Fibroblast of mammary gland (primary cell): ENCODE measurements at places on chromosomes 2 and 18.

GRCh38 chr2:58865436-58865835 is 624.3 kb upstream of the FANCL start:
- no peak for DNase-seq

DNA sequence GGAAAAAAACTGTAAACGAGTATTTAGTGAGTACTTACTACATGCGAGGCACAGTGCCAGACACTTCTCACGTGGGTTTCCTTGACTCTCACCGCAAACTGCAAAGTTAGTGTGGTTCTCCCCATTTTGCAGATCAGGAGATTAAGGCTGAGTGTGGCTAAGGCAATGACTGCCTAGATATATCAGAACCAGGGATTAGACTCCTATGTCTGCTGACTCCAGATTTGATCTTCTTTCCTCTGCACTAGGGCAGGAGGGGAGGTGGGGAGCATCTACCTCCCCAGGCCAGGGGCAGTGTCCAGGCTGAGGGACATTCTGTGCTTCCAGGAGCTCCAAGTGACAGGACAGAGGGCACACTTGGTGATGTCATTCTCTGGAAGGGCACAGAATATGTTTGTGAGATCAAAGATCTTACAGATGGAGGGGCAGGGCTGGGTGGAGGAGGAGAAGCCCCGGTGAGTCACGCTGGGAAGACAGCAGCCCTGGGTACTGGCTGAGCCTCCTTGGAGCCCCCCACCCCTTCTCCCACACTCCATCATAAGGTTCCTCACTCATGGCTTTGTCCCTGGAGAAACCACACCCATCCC is 92.4 kb downstream of the RHOB start:
- peak; percentile 51 for DNase-seq

DNA sequence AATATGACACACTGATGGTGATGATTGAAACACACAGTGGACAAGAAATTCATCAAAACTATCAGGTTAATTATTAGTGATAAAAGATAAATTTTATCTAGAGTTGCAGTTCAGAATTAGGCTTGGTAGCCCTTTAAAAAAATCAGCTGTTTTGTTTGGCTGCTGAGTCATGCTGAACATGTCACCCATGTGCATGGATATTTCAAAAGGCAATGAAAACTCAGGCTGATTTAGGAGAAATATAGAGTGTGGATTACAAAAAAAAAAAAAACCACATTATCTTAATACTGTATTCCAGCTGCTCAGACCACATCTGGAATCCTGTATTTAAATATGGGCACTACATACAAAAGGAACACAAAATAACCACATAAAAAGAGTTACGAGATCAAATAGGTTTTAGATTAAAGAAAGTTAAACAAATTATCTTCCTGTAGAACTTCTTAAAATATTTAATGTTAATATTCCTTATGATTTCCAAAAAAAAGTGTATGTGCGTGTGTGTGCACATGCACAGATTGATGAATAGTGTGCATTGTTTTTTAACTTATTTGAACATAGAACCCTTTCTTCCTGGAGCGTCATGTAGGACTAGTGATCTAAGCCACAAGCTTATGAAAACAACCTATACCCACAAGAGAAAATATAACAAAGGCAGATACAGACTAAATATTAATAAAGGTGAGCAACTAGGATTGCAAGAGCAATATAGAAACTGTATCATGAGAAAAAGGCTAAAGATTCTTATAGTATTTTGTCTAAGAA is 186.2 kb downstream of the STK39 start:
- DNase-seq, result peak; percentile 66

DNA sequence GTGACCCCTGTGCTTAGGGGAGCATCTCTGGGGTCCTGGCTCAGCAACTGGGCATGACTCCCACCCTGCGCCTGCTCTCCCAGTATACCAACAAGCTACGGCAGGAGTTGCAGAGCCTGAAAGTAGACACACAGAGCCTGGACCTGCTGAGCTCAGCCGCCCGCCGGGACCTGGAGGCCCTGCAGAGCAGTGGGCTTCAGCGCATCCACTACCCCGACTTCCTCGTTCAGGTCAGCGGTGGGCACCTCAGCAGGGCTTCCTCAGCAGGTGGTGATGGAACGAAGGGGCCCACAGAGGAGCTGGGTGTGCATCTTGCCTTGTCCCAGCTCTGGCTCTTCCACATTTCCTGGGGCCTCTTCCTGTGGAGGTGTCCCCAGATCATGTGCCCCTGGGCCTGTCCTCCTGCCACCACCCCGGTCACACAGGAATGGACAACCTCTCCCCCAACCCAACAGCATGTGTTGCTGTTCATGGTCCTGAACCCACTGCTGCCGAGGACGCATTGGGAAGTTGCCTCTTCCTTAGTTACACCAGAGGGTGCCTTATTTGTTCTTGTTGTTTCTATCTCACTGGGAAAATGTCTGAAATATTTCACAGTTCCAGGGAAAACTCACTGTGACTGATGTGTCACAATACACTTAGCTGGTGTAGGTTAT is 10.8 kb downstream of the PROM2 start:
- no peak for DNase-seq

DNA sequence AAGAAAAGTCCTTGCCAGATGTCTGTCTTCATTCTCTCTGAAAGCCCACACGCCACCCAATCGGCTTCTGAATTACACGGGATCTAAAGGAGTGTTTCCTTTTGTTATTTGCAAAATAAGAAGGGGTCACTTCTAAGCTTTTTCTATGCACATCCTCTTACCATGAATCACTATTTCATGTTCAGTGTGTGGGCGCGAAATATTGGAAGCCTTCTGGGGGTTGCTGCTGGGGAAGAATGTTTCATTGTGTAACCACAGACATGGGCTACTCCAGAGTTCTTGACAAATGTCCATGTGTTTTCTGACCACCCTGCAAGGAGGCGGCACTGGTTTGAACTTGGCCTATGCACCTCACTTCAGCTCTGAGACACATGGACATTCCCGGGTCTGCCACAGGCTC is 133.6 kb upstream of the APCDD1 start:
- peak; percentile 85 for DNase-seq

GRCh38 chr18:59623456-59624368 is 73.5 kb downstream of the CCBE1 start:
- DNase-seq, result peak; percentile 80

DNA sequence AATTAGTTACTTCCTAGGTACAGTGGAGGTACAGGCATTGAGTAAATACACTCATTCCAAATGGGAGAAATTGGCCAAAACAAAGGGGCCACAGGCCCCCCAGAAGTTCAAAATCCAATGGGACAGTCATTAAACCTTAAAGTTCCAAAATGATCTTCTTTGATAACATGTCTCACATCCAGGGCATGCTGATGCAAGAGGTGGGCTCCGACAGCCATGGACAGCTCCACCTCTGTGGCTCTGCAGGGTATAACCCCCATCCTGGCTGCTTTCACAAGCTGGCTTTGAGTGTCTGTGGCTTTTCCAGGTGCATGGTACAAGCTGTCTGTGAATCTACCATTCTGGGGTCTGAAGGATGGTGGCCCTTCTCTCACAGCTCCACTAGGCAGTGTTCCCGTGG is 488.7 kb downstream of the DCDC2C start:
- no peak for DNase-seq

DNA sequence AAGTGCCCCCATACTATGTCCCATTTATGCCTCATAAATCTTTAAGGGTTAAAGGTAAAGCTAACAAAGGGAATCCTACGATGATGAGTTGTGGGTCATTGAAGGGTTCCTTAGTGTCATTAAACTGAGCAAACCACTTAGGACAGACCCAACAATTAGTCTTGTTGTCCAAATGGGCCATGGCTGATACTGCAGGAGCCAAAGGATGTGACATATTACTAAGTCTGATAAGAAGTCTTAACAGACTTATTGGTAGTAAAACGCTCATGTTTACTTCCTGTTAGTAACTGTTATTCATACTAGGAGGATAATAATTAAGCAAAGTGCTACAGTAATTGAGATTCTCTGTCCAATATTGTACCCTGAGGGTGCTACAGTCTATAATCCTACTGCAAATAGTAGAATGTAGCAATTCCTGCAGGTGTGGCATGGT is 96.8 kb downstream of the PTPN4 start:
- no peak for DNase-seq

DNA sequence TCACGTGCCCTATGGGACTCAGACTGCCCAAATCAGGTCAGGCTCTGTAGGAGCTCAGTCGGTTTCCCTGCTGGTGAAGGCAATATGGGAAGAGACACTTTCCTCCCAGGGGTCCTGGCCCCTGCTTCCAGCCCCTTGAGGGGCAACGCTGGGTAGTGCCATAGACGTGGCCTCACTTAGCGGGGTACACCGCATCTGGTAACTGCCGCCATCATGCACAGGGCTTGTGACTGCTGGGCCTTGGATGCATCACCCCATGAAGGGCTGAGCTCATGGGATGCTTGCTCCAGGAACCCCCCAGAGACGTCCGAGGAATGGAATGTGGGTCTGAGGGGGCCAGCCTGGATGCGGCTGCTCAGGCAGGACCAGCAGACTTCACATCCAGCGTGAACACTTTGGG is 127.3 kb upstream of the HDAC4 start:
- no peak for DNase-seq

DNA sequence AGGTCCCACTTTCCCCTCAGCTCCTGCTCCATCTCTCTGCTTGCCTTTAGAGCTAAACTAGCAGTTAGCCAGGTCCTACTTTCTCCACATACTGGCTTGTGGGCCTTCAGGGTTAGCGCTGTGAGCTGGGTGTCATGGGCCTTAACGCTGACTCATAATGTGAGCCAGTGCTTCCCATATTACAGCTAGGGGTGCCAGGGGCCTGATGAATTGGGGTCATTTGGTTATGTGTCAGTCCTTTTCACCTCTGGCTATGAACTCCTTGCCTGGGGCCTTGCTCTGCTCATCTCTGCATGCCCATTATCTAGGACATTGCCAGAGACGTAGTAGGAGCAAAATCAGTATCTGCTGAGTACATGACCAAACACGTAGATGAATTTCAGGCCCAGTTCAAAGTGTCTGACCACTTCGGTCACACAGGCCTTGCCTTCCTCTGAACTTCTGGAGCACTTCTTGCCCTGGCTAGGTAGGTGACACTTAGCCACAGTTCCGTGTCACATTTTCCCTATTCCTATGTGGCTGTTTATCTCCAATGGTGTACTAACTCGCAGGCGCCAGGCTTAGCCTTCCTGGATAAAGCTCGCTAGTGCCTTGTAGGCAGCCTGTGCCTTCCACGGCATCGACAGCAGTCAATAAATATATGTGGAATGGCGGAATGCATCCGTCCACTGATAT is 103.2 kb upstream of the SIX3 start:
- DNase-seq, result no peak

DNA sequence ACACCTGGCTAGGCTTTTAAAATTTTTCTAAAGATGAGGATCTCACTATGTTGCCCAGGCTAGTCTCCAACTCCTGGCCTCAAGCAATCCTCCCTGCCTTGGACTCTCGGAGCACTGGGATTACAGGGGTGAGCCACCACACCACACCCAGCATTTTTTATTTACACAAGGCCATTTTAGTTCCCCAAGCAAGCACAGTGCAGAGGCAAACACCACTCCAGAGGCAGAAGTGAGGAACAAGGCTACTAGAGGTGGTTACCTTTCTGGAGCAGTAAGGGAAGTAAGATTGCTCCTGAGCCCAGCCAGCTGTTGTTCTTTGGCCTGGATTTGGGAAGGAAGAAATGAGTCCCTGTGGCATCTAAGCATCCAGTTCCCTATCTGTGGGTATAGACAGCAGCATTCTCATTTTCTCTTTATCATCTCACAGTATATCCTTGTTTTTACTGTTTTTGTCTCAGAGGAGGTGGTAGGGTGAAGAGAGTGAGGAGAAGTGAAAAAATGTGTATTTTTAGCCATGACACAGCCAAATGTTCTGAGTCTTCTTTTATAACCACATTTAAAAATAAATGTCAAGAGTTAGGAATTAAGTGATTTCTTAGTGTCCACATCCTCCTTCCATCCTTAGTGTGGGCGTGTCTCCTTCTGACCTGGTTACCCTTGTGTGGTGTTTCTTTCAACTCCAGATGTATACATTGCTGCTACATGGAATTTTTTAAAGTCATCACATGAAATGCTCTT is 10.5 kb upstream of the TTC39C start:
- peak; percentile 35 for DNase-seq

DNA sequence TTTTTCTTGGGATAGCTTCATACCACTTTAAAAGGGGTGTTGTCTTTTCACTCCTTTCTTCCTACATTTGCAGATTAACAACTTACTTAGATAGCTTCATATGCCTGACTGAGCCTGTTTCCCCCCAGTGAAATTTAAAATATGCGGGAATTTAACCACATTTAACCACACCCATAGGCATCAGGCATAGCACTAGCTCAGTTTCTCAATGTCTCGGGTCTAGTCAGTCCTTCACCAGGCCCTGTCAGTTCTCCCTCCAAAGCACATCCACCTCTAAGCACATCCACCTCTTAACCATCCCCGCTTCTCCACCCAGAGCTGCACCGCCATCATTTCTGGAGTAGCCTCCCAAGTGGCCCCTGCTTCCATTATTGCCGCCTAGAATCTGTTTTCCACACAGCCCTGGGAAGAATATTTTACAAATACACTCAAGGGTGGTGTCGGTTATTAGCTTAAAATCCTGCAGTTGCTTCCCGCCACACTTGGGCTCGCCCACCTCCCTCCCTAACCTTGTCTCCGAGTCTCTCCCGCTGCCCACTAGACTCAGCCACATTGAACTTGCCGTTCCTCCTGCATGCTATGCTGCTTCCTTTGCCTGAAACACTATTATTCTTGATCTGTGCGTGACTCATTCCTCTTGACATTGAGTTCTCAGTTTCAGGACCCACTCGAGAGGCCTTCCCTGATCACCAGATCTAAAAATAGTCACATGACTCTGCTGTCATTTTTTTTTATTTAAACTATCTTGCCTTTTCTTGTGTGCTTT is 68.3 kb downstream of the SPTBN1 start:
- DNase-seq, result peak; percentile 69

GRCh38 chr2:31204783-31205182 is 12.5 kb downstream of the CAPN14 start:
- DNase-seq, result no peak

DNA sequence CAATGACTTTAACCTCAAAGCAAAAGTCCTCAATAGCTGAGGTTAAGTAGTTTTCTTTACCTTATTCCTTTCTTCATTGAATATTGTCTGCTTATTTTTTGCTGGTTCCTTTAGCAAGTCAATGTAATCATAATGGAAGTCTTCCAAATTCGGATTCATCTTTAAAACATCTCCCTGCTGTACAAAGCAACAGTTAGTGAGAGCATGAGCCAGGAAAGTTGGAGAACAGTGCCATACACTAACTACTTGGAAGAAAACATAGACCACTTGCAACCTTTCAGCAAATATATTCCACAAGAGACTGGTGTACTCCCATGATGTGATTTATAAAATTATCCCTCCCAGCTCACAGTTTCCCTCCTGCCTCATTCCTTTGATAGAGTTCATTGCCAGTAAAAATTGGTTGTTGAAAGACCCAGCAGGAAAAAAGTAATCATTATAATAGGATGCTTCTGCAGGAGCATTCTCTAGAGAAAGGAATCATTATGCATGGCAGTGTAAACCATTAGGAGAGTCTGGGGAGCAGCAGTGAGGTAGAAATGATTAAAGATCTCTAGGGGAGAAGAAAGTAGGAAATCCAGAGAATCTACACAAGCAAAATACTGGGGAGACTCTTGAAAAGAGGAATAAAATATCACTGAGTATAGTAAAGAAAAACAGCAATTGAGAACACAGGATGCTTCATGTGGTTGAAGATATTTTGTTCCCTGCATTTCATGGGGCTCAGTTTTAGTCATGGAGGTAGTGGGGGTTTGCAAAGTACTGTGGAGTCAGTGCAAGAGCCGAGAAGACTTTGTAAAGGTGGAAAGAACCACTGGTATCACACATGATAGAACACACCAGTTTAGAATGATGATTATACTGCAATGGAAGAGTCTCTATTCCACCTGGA is 38.6 kb upstream of the TTN start:
- DNase-seq, result peak; percentile 81

- no peak for DNase-seq
These were observed 72.7 kb downstream of the TWIST2 start for GRCh38 chr2:238920601-238921001.
